ENCODE measurements at places on chromosomes 1 and 21.

DNA sequence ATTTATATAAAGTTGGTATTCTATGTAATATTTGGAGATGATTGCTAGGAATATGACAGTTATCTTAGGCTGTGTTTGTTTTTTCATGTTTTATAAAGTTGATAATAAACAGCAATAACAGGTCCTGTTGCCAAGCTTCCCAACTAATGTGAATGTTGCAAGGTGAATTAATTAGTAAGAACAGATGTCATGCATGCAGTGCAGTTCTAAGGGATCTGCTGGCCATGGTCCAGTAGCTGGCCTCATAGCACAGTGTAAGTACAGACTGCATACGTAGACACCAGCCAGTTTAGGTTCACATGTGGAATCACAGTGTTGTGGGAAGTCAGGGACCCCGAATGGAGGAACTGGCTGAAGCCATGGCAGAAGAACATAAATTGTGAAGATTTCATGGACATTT lies 478.2 kb downstream of the NEGR1 start:
- no peak for DNase-seq

GRCh38 chr1:109467301-109467777 lies 993 bp downstream of the SYPL2 start:
- no peak for DNase-seq

GRCh38 chr1:14094611-14095400 lies 394.8 kb downstream of the PRDM2 start:
- no peak for DNase-seq

- DNase-seq: no peak
Observed at GRCh38 chr21:44013380-44014088, 1.4 kb downstream of the TRAPPC10 start.

- DNase-seq: no peak
Observed at GRCh38 chr1:42736571-42737200, 3.4 kb downstream of the CLDN19 start.

DNA sequence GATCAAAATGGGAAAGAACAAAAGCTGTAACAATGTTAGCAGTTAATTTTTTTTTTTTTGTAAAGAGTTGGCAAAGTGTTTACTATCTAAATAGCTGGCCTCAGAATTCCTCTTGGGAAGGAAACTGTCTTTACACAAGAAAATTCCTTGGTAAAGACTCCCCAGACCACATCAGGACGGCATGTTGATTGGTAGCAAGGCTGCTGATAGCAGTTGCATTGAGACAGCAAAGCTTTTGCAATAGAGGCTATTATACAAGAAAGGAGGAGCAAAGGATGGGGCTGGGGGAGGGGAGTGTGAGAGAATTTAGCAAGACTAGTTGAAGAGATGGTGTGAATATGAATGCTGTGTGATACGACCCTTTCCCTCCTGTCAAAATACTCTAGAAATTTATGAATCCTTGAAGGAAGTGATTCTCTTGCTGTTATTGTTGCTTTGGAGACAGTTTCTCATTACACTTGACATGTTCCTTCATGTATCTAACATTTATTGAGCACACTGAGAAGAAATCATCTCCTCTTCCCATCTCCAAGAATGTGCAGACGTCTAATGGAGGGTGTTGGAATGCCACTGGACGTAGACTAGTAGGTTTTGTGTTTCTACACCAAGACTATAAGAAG lies 355.6 kb downstream of the SIPA1L2 start:
- no peak for DNase-seq

GRCh38 chr1:116488071-116488470 lies 82.8 kb downstream of the CD58 start:
- DNase-seq: no peak

DNA sequence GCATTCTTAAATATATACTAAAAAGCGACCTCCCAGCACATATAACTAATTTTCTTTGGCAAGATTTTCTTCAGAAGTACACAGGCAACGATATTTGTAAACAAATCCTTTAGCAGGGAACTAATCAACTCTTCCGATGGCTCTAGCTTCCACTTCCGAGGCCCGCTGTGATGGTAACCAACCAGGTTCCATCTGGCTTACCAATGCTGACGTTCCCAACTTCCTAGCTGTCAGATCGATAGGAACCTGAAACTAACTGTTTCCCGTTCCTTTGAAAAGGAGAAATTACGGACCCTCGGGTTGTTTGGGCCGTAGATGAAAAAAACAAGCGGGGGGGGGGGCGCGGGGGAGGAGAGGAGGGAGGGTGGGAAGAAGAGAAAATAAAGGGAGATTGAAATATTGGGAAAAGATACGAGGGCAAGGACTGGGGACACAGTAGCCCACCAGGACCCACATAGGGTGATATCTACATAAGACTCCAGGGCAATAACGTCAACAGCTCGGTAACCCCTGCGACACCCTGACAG lies 513 bp downstream of the GTF2B start:
- peak; percentile 18 for DNase-seq

DNA sequence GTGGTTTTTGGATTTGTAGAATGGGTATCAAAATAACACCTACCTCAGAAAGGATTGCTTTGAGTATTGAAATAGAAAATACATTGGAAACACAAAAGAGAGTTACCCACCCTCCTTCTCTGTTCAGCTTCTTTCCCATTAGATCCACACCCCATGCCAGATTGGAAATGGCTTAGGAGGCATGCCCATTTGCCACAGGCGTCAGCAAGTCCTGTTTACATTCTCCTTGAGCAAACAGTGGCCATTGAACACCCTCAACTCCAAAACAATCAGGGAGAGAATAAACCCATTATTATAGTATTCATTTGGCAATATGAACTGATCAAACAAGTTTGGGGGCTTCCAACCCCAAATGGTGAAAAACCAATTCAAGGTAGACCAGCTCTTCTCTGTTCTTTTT lies 2.4 kb downstream of the ELAPOR1 start:
- DNase-seq: no peak

DNA sequence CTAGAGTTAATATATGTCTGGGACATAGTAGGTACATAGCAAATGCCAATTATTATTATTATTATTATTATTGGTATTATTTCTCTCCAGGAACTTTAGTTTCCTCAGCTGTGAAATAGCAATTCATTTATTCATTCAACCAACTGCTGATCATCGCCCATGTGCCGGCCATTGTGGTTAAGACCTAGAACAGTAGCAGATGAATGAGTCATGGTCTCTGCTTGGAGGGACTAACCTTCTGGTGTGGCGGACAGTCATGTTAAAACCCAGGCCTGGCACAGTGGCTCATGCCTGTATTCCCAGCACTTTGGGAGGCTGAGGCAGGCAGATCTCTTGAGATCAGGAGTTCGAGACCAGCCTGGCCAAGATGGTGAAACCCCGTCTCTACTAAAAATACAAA lies 23.8 kb upstream of the LDLRAP1 start:
- no peak for DNase-seq

DNA sequence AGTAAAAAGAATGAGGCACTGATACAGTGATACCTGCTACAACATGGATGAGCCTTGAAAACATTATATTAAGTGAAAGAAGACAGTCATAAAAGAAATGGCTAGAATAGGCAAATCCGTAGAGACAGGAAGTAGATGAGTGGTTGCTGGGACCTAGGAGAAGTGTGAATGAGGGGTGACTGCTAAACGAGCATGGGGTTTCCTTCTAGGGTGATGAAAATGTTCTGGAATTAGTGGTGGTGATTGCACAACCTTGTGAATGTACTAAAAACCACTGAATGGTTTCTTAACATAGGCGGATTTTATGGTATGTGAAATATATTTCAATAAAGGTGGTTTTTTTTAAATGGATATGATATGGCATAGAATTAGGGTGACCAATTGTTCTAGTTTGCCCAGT lies 12.6 kb upstream of the SERINC2 start:
- no peak for DNase-seq
